ENCODE measurements at places on chromosomes 1 and 21.

DNA sequence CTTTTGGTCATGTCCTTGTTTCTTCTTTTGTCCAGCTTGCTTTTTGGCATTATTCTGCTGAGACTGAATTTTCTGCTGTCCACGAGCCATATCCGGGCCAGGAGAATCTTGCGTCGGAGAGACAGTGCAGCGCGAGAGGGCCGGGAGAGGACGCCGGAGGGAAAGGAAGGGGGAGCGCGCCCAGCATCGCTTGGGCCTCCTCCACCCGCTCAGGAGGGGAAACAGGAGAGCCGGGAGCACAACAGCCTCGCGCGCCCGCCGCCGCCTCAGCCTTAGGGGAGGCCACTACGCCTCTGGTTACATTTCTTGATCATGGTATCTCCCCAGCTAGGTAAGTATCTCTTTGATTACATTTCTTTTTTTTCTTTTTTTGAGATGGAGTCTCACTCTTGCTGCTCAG, 7.4 kb upstream of the DEGS1 start:
- DNase-seq: no peak

DNA sequence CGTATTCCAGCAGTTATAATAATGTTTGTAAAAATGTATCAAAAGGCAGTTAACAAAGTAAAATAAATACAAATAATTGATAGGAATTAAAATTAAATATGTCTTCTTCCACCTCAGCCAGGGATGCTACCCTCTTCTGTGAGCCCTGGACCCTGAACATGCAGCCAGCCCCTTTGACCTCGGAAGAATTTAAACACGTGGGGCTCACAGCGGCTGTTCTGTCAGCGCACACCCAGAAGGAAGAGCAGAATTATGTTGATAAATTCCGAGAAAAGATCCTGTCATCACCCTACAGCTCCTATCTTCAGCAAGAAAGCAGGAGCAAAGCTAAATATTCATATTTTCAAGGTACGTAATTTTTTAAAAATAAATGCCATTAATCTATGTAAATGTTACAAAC, 26.5 kb downstream of the UTS2 start:
- DNase-seq: no peak

DNA sequence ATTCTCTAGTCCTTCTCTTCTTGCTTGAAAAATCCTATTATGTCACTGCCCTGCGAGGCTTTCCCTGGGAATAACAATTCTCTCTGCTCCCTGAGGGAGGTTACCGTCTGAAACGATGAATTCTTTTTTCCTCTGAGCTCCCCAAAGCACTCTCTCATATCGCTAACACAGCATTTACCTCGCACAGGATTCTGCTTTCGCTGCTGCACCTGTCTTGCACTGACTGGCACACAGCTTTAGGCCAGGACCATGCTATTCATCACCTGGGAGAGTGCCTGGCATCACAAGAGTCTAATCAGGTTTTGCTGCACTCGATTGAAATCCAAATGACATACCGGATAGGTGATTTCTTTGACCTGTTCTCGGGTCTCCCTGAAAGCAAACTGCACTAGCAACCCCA, 52.8 kb upstream of the GNG4 start:
- DNase-seq: no peak

GRCh38 chr1:156097499-156098178, 15.4 kb upstream of the MEX3A start:
- DNase-seq: no peak

- no peak for DNase-seq
Measured at GRCh38 chr1:151701515-151701914, 15.1 kb downstream of the CELF3 start.

- DNase-seq: no peak
Measured at GRCh38 chr1:174940646-174941175, 59.0 kb upstream of the CACYBP start.

DNA sequence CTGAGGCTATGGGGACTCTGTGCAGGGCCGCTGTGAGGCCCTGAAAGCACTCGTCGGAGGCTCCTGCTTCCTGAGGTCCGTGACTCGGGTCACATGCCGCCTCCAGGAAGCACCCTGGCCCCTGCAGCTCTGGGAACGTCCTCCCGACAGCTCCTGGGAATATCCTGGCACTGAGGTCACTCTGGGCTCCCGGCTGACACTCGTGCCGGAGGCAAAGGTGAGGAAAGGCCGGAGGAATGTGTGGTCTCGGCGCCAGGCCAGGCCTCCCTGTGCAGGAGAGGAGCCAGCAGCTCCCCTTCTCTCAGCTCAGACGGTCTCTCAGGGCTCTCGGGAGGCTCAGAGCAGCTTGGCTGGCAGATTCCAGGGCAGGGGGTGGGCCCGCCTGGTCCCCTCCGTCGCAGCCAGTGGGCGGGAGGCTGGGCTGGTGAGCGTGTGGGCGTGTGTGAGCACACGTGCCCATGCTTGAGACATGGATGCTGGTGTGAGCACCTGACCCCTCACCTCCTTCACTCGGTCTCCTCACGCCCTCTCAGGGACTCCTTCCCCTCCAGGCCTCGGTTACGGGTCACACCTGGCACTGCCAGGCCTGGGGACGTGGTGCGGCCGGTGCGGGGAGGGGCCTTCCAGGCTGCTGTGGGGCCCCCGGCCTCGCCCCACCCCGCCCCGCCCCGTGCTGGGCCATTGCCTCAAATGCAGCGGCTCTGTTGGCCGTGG, 5.5 kb upstream of the RNF223 start:
- no peak for DNase-seq

DNA sequence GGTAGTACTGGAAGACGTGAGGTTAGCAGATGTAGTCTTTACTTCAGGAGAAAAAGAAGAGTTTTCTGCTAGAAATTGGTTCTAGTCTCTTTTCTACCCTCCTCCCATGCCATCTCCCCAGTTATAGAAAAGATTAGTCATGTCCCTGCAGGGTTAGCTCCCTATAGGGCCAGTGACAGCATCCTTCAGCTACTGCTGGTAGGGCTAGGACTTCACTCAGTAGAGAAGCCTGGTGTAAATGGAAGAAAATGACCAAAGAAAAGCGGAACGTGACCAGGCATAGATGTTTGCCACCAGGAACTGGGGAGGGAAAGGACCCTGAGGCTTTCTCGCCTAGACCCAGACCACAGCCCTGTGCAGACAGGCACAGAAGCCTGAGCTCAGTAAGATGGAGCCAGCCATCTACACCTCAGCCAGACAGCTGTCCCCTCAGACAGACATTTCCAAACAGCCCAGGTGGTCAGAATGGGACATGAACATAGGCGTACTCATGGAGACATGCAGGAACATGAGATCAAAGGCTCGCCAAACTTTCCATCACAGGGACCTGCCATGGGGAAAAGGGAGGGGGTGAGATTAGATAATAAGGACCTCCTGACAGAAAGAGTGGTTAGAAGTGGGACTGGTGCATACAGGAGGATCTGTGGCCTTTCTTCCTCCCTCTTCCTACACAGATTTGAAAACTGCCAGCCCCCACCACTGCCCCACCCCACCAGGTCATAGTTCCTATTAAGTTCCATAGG, 23.5 kb upstream of the SLAMF9 start:
- DNase-seq: no peak

- no peak for DNase-seq
Measured at GRCh38 chr1:188988589-188988988, 1489.1 kb downstream of the BRINP3 start.

DNA sequence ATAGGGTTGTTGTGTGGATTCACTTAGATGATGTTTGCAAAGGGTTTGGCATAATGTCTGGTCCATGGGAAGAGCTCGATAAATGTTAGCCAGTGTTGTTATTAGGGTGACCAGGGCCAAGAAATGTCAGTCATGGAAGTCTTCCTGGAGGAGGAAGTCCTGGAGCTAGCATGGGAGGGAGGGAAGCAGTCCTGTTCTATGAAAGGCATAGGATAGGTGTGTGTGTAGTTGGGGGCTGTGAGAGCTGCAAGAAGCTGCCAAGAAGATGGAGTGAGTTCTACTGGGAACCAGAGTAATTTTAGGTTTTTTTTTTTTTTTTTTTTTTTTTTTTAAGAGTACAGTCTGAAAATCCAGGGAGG, 4.7 kb downstream of the LGR6 start:
- DNase-seq: no peak

DNA sequence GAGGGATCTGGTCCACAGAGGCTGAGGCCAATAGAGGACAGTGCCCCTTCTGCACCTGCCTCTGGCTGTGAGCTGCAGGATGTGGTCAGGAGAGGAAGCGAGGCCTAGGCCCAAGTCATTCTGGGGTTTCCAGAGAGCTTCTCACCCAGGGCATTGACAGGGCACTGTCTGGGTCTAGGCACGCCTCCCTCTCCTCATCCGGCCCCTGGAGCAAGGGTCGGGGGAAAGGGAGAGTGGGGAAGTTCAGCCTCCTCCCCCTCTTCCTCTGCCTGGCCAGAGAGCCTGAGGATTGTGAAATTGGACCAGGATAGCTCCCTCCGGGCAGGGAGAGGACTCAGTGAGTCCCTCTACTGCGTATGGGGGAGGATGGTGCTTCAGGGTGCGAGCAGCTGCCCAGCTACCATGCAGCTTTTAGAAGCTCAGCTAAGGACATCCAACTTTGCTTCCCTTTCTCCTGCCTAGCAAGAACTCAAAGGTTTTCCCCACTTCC, 6.3 kb upstream of the INAVA start:
- peak; percentile 93 for DNase-seq

- no peak for DNase-seq
Measured at GRCh38 chr1:32239337-32239736, 7.7 kb upstream of the FAM167B start.

GRCh38 chr1:9555942-9556341, 16.7 kb downstream of the SLC25A33 start:
- DNase-seq: no peak

Measured in GF-D8 (cell line).